ENCODE measurements at places on chromosomes 13 and 19. TPM values are rescaled to one million over a fixed set of nuclear protein-coding genes. Genes with fewer than 3 reads are reported as not detected.

C19orf67 gene
- total RNA-seq, result not detected

PSG4 gene
- 0.51 TPM for total RNA-seq

LGALS14 gene
- 5.1 TPM for total RNA-seq

BCAM gene
- 0.31 TPM for total RNA-seq

IGFL3 gene
- total RNA-seq, result not detected

APC2 gene
- 0.09 TPM for total RNA-seq

GIPC3 gene
- total RNA-seq, result 1.2 TPM

ONECUT3 gene
- not detected for total RNA-seq

RNF17 gene
- total RNA-seq, result 0.54 TPM

VSTM1 gene
- total RNA-seq, result not detected

KLK2 gene
- 1.5 TPM for total RNA-seq

SHISA7 gene
- not detected for total RNA-seq

CGB5 gene
- total RNA-seq, result not detected

SMG9 gene
- 145 TPM for total RNA-seq

OSCAR gene
- not detected for total RNA-seq

KIR2DL4 gene
- 0.25 TPM for total RNA-seq

BRCA2 gene
- 36.1 TPM for total RNA-seq

CCDC70 gene
- total RNA-seq, result not detected

SPIB gene
- total RNA-seq, result 1.1 TPM

PGLYRP1 gene
- total RNA-seq, result not detected

All from activated naive CD4-positive, alpha-beta T cell treated with anti-CD3 and anti-CD28 coated beads, Interleukin-2, amount 50 U/mL, for 72 hours (primary cell).